ENCODE measurements at places on chromosomes 12 and 14. TPM values are rescaled to one million over a fixed set of nuclear protein-coding genes. Genes with fewer than 3 reads are reported as not detected.

HEATR5A gene
- total RNA-seq, result 33.5 TPM

GRCh38 chr12:95358111-95359083 is 115.6 kb upstream of the METAP2 start:
- peak; percentile 12 for DNase-seq

GRCh38 chr12:11812586-11813437 is 163.3 kb downstream of the ETV6 start:
- DNase-seq, result peak; percentile 39

GRCh38 chr12:96986883-96987523 is 79.9 kb downstream of the NEDD1 start:
- DNase-seq, result peak; percentile 61

GRCh38 chr12:79925492-79925891 is 9.4 kb downstream of the PPP1R12A start:
- DNase-seq, result no peak

GRCh38 chr12:66533767-66534166 is 145.1 kb downstream of the GRIP1 start:
- no peak for DNase-seq

KCNJ8 gene
- total RNA-seq, result not detected

C1R gene
- total RNA-seq, result 0.87 TPM

- DNase-seq, result peak; percentile 13
Observed at GRCh38 chr12:67222302-67222701, 46.9 kb upstream of the CAND1 start.

GRCh38 chr14:68192935-68193334 is 373.4 kb downstream of the RAD51B start:
- DNase-seq, result no peak

DNA sequence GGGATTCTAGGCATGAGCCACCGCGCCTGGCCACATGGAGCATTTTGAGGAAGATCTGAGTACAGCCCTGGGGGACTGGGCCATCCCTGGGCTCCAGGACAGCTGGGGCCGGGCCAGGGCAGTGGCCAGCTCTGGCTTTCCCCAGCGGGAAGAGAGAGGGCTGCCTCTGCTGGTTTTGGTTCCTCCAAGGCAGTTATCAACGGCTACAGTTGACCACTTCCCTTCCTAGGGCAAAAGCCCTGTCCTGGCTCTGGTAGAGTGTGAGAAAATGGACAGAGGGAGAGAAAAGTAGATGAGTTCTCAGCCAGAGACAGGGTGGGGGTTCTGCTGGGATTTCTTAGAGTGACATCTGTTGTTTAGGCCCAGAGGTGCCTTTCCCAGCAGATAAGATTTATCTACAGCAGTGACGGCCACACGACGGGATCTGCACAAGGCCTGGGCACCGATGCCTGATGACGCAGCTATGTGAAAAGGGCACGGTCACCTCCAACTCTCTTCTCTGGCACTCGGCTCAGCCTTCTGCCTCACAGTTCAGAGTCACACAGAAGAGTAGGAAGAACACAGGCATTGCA is 5.5 kb upstream of the HVCN1 start:
- DNase-seq, result no peak
